HepG2 (cell line): ENCODE measurements at places on chromosomes 2 and 18.

DNA sequence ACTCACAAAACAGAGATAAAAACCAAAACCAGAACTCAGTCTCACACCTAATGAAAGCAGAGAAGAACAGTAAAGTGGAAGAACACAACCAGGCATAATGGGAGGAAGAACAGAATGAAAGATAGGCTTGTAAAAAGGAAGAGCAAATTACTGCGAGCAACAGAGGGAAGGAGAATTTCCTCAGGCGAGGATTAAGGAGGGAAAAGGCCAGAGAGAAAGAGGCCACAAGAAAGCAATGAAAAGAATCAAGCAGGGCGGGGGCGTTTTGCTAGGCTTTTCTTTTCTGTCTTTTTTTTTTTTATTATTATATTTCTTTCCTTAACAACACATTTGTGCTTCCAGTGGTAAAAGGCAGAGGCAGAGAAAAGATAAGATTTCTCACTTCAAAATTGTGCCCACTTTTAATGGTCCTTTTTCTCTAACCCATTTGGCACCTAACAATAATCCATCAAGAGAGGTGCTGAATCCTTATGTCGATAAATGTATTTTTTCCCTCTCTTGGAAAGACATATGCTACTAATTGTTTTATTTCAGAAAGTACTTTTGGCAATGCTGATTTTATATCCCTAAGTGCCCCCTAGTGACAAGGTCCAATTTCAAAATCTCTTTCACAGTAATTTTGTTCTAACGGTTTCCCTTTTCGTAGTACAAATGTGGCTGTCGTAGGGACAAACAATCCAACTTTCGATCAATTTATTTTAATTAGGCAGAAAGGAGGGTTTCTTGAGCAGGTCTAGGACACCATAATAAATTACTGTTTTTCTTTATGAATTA lies 138.7 kb upstream of the AQP4 start:
- DNase-seq, result no peak

GRCh38 chr18:32270341-32270740 lies 80.5 kb downstream of the MEP1B start:
- DNase-seq, result no peak

DNA sequence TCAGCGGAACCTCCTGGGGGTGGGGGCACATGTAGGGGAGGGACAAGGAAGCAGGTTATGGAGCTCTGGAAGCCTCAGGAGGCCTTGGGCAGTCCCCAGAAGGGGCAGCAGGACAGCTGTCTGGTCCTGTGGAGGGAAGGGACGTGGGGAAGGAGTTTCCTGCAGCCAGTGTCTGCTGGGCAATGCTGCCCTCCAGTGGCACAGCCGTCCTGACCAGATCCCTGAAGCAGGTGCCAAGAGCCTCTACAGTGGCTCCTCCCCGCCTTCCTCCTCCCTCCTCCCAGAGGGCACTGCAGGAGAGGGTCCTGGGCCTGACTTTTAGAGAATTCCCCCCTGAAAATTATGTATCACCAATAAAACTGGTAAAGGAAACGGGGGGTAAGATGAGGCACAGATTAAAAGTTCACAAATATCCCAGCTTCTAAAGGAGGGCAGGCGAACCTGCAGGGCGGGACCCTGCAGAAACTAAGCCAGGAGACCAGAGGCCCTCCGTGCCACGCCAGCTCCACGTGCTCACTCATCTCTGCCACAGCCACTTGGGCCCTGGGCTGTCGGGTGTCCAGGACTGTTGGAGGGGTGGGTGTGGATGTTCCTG lies 258.5 kb downstream of the TWIST2 start:
- DNase-seq, result peak; percentile 43

GRCh38 chr2:235966932-235967757 lies 201.0 kb downstream of the GBX2 start:
- DNase-seq, result no peak

DNA sequence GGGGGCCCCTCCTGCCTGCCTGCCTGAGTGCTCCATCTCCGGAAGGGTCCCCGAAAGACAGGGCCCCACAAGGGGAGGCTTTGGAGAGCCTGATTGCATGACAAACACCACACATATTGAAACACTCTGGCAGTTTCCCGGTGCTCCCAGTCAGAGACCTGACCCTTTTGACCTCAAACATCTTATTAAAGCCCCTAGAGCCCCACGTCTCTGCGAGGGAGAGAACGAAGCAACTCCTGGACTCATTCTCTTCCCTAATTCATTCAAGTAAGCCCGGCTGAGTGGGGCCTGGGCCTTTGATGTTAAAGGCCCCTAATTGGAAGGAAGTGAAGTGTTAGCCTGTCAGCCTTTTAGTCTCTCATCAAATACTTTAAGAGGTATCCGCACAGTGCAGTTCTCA lies 335.6 kb downstream of the CYRIA start:
- peak; percentile 15 for DNase-seq

- DNase-seq, result no peak
Observed at GRCh38 chr2:176637142-176637485, 367.9 kb downstream of the MTX2 start.

GRCh38 chr18:26893996-26894395 lies 28.5 kb upstream of the AQP4 start:
- DNase-seq, result no peak

- no peak for DNase-seq
Observed at GRCh38 chr18:25348386-25349130, 3.4 kb downstream of the ZNF521 start.

DNA sequence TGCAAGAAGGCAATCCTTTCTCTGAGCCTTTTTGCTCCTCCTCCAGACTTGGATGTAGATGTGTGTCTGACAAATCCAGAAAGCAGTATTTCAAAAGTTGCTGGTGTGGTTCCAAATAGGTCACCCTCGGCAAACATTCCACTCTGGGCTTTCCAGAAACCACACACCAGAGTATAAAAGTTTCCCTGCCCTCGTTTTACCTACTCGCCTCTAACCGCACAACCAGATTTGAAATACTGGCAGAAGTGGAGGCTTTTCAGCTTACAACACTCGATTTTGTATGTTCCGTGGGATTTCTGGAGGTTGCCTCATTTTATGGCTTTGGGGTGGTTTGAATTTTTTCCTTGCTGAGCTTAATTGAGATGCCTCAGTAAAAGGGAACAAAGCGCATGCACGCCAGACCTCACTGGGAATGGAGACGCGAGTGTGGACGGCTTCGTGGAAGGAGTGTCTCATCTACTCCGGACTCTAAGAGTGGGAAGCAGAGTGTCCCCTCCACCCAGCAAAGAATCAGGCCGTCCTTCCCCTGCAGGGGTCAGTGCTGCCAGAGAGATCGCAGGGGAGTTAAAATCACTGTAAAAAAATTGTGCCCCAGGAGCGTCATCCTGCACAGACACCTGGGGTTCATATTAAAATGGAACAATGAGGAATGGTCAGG lies 44.0 kb upstream of the RPL31 start:
- no peak for DNase-seq

GRCh38 chr18:12255626-12256026 lies 1.5 kb downstream of the CIDEA start:
- DNase-seq, result peak; percentile 35

DNA sequence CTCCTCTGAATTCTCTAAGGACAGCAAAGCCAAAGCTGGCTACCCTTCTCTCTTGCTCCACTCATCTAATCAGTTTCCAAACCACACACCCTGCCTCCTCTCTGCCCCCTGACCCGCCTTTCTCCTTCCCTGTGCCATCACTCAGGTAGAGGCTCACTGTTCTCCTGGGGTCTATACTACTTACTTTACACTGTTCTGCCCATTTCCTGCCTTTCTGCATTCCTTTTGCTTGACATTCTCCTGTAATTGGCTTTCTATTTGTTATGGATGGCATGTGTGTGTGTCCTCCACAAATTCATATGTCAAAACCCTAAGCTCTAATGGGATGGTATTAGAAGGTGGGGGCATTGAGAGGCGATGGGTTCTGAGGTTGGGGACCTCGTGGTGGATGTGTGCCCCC lies 675.2 kb upstream of the ID2 start:
- DNase-seq, result no peak

GRCh38 chr2:127080938-127081755 lies 25.8 kb downstream of the BIN1 start:
- no peak for DNase-seq

DNA sequence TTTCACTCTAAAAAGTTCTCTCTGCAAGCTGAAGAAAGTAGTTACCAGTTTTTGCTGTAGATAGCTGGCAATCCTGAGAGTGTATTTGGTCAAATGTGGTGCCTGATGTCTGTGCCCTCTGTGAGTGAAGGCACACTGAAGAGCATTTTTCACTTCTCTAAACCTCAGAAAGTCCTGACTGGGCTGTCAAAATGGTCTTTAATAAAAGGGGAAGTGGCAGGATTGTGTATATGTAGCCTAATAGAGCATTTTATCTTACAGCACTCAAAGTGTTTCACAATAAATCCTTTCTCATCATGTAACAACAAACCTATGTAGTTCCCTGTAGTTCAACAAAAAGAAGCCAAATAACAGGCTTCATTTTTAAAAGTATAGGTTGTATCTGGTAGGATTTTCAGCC lies 1552.3 kb upstream of the SLC39A10 start:
- DNase-seq, result no peak

GRCh38 chr18:43570593-43570992 lies 293.3 kb upstream of the SYT4 start:
- DNase-seq, result no peak

DNA sequence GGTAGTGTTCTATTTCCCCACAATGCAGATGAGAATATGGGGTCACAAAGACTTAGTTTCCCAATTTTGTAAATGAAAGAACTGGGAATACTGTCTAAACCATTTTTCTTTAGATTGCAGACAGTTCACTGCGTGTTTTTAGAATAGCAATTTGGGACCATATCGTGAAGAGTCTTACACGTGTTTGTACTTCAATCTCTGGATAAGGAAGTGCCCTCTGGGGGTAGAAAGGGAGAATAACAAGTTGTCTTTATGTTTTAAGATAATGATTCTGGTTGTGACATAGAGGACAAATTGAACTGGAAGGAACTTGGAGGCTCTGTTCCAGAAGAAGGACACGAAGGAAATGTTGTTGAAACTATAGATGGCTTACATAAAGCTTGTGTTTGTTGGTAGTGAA lies 457.7 kb downstream of the CBLN2 start:
- peak; percentile 24 for DNase-seq

DNA sequence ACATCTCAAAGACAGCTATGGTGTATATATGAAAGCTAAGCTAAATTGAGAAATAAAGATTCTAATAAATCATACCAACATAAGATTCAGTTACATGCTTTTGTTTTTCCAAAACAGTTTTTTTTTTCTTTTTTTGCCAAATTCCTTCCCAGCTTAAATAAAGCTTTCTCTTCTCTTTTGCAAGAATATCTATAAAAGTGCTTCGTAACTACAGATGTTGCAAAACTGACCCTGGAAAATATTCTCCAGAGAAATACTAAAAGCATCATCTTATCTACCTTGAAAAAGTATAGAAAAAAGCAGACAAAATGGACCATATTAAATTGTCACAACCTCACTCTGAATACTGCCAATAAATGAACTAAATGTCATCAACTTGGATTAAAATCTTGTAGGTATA lies 38.7 kb downstream of the FANCL start:
- no peak for DNase-seq

DNA sequence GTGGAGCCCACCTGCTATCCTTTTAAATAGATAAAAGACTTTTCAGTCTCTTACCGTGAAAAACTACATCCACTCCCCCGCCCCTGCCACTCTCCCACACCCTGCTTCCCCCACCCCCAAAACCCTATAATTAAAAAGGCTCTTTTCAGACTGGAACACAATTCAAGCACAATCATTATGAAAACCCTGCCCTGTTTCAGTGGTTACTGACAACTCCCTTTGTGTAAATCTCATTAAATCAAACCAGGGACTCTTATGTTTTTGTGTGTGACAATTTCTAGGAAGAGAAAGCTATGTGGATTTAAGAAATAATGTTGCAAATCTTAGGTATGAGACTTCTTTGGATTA lies 21.0 kb upstream of the ZNF532 start:
- no peak for DNase-seq

DNA sequence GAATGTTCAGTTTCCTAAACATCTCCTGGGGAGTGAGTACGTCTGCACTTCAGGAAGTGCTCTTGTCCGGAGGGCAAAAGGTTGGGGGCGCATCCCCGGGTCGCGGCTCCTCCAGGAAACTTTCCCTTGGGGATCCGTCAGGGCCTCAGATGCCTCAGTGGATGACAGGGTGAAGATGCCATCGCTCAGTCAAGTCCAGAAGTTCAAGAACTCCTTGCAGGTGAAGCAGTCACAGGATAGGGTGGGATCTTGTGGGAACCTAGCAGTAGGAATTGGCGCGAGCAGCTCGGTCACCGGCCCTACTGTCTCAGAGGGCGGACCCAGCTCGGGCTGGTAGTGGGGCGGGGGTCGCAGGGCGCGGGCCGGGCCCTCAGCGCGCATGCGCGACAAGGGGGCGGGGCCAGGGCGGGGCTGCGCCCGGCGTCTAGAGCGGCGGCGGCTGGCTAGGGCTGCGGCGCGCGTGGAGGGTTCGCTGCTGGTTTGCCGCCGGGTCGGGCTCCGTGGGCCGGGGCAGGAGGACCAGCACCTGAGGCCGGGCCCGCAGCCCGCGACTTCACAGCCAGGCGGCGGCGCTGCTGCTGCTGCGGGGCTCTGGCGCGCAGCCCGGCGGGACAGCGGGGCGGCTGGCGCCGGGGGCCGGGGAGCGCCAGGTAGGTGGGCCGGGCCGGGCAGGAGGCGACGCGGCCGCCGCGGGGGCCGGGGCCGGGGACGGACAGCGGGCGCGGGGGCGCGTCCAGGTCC lies at the start of gene INPP4A:
TSS of gene INPP4A (plus strand) at position 423 of the 741 bp plus-strand sequence. CDS start 75,191 bp downstream, outside the sequence.
- DNase-seq, result peak; percentile 66

DNA sequence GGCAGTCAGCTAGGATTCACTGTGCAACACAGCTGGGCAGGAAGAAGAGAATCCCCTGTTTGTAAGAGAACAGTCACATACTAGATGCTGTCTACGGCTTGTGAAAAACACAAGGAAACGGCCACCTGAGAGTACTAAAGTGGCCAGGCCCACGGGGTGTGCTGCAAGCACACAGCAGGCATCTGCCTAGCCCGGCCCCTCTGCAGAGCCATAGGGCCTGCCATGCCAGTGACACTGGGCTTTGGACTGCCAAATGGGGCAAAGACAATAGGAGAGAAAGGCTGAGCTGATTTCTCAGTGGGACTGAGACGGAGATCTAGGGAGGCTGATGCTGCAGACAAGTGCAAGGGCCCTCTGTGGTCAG lies 10.3 kb downstream of the TUBB6 start:
- no peak for DNase-seq

- no peak for DNase-seq
Observed at GRCh38 chr2:176024083-176024482, 22.0 kb upstream of the LNPK start.

DNA sequence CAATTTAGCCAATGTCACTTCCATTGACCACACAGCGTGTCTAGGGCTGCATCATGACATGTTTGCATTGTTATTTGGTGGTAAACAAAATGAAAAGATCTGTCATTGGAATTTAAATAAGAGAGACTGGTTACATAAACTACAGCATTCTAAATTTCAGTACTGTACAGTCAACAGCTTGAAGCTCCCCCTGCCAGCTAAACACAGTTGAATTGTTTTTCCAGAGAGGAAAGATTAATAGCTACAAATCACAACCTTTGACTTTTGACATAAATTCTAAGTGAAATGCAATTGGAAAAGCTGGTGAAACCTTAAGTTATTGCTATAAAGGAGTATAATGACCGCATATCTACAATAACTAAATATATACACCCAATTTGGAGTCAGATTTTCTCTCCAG lies 1600.0 kb upstream of the ACVR2A start:
- DNase-seq, result no peak

- no peak for DNase-seq
Observed at GRCh38 chr2:133579274-133579673, 11.0 kb upstream of the NCKAP5 start.
